ENCODE measurements at places on chromosomes 13 and 19.

DNA sequence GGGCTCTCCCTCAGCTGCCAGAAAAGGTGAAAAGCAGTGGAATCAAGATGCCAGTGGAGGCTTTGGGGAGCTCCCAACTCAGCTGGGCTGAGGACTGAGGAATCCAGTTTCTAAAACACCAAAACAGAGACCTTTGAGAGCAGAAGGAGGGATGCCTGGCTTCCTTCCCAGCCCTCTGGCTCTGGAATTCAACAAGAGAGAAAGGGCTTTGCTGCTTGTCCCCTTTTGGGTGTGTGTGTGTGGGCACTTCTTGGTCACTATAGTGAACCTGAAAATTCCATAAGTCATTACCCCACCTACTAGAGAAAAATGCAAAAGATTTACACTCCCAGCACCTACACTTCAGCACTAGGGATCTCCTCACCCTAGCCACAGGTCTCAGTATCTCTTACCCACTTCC, 30.3 kb upstream of the CYP2B6 start:
- no peak for DNase-seq

DNA sequence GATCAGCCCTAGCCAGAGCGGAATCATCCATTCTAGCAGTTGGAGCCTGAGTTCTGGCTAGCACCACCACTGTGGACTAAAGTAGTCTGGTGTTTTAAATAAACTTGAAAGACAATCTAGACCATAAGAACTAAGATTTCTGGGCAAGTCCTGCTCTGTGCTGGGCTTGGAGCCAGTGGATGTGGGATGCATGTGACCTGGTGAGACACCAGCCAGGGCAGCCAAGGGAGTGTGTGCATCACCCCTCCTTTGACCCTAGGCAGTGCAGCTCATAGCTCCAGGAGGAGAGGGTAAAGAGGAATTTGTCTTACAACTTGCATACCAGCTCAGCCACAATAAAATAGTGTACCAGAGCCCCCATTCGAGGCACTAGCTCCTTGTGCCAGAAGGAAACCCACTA, 21.0 kb downstream of the ITGBL1 start:
- no peak for DNase-seq

GRCh38 chr19:4390567-4391305, 9.6 kb downstream of the SH3GL1 start:
- no peak for DNase-seq

- DNase-seq, result peak; percentile 86
These were observed 41.2 kb downstream of the NFIX start for GRCh38 chr19:13036366-13036976.

GRCh38 chr19:13723206-13723605, 41.1 kb upstream of the MRI1 start:
- no peak for DNase-seq

DNA sequence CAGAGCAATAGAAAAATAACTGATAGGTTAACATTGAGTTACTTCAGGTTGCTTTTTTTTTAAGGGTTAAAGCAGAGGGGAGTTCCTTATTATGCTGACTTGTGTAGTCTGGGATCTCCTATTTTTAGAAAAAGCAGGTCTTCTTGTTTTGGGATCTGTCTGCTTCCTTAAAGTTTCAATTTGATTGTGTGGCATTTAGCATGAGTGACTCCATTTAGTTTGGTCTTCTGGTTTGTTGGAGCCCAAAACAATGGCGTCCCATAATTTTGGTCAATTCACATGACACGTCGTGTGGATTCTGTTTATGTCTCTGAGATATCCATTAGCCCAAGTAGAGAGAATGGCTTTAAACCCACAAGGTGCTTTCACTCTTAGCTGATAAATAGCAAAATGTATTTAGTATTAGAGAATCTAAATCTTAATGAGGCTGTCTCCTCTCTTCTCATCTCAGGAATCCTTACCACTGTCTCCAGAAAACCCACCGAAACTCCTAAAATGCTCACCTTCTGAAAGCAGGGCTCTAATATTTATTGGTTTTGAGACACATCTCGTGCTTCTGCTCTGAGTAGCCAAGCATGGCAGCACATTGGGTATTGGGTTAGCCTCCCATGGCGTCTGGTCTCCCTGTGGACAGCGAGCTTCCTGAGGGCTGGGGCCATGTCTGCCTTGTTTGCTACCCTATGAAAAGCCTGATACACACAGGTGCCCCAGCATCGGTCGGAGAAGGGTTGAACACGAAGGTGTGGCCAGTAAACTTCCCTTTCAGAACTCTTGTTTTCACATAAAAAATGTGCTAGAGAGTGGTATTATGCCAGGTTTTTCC, 67.2 kb upstream of the GPR183 start:
- DNase-seq, result no peak

DNA sequence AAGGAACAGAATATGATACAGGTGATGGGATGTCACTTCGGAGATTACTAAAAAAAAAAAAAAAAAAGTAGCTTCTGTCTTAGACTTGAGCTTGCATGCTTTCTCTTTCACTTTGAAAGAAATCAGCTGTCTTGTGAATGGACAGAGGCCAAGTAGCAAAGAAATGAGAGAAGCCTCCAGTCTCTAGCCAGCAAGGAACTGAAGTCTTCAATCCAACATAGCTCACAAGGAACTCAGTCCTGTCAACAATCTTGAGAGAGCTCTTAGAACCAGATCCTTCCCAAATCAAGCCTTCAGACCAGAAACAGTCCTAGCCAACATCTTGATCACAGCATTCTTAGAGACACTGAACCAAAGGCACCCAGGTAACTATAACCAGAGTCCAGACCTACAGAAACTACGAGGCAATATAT, 7.7 kb downstream of the N4BP2L2 start:
- no peak for DNase-seq

- no peak for DNase-seq
These were observed 324 bp upstream of the FBXO17 start for GRCh38 chr19:38975861-38976271.

DNA sequence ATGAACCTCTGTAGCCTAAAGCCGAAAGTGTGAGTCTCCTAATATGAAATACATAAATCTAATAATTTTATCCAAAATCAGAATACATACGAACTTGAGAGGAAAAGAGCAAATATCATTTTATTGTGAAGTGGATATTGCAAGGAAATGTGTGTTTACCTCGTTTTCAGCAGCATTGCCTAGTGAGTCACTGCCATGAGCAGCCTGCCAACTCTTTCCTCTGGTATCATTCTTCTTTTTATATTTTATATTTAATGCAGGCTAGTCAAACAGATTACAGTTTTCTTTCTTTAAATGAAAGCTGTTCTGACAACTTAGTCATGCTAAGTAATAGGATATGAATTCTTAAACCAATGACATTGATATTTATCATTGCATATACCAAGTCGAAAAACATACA, 44.2 kb downstream of the EDNRB start:
- DNase-seq, result no peak

GRCh38 chr19:39846678-39847486, 703 bp upstream of the FBL start:
- no peak for DNase-seq

GRCh38 chr13:28859717-28860116, 39.6 kb downstream of the MTUS2 start:
- DNase-seq, result no peak

DNA sequence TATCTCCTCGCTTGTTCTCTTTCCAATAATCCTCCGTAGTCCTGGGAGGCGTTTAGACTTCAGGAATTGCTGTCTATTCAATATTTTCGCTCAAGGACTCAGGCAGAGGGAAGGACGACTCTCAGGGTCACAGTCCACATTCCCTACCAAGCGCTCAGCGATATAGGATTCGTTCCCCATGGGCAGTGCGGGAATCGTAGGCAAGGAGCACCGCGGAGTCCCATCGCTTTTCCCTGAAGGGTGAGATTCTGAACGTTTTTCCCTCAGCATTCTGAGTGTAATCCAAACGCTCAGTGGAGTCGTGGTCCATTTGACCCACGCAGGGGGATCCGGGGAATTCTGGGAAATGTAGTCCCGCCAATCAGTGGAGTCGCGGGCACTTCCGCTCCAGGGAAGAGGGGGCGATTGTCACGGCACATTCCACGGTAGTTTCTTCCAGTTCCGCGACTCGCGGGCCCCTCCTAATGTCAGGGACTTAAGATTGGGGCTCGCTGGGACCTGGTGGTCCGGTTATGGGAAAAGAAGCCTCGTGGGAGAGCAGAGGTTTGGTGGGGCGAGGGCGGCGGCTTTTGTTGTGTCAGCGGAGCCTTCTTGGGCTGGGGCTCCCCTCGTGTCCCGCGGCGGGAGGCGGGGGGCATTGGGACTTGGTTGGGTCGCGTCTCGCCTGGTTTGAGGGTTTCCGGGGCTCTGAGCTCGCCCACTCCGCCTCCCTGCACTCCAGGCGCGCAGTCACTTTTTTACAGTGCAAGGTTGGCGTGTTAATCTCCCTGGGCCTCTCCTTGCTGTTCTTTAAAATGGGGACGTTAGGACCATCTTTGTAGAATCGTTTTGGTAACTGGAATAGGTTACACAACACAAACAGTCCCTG, at the start of gene ZNF234:
Gene ZNF234 (plus strand): TSS at position 364 of the 868 bp plus-strand sequence. CDS start 3,079 bp downstream, outside the sequence.
- DNase-seq, result peak; percentile 76

- no peak for DNase-seq
These were observed 2.0 kb upstream of the GATAD2A start for GRCh38 chr19:19403373-19403901.

- DNase-seq, result no peak
These were observed 18.3 kb downstream of the GPC6 start for GRCh38 chr13:93244918-93245280.

- peak; percentile 77 for DNase-seq
These were observed 391.0 kb downstream of the FGF9 start for GRCh38 chr13:22061806-22062391.

GRCh38 chr19:4174895-4175668, 7.3 kb downstream of the SIRT6 start:
- DNase-seq, result no peak

DNA sequence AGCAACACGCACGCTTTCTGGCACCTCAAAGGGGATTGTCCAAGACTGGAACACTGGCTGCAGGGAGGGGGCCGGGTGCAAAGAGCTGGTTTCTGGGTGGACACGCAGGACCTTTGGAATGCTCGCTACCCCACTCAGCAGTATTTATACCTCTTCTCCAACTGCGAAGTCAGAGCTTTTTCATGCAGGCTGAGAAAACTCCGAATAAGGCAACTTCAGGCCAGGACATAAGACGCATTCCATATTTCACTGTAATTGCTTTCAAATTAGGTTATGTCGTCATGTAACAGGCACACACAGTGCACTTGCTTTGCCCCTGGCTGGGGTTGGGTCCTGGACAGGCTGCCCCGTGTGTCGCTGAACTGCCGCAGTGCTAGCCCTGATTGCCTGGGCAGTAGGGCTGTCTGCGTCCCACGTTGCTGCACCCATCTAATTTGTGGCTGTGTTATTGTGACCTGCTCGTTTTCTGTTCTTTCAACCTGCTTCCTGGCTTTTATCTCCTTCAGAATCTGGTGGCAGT, 44.5 kb downstream of the ACTN4 start:
- DNase-seq, result no peak

GRCh38 chr19:22608441-22608840, 25.7 kb upstream of the ZNF492 start:
- DNase-seq, result no peak

DNA sequence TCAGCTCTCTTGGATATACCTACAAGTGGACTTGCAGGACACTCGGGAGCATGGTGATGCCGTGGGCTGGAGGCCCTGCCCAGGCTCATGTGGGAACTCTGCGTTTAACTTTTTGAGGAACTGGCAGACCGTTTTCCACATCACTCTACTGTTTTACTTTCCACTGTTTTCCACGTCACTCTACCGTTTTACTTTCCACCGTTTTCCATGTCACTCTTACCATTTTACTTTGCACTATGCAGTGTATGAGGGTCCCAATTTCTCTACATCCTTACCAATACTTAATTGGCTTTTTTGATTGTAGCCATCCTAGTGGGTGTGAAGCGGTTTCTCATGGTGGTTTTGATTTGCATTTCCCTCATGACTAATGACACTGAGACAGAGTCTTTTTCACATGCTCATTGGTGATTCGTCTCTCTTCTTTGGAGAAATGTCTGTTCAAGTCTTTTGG, 40.5 kb downstream of the GATAD2A start:
- no peak for DNase-seq

- DNase-seq, result no peak
These were observed 572.5 kb upstream of the SLC10A2 start for GRCh38 chr13:103638706-103639105.

- no peak for DNase-seq
These were observed 18.0 kb downstream of the MPND start for GRCh38 chr19:4361152-4362046.

DNA sequence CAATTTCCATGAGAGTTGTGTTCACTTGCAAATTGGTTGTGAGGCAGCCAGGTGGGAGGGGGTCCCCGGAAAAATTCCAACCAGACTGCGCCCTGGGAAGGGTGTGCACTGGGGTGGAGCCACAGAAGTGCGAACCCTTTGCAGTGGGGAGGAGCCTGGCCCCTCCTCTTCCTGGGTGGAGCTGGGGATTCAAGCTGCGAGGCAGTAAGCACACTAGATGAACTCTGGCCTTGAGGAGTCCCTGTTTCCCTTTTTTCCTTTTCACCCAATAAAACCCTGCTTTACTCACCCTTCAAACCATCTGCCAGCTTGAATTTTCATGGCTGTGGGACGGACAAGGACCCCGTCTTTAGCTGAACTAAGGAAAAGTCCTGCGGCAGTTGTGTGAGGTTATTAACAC, 31.0 kb upstream of the MBNL2 start:
- no peak for DNase-seq

DNA sequence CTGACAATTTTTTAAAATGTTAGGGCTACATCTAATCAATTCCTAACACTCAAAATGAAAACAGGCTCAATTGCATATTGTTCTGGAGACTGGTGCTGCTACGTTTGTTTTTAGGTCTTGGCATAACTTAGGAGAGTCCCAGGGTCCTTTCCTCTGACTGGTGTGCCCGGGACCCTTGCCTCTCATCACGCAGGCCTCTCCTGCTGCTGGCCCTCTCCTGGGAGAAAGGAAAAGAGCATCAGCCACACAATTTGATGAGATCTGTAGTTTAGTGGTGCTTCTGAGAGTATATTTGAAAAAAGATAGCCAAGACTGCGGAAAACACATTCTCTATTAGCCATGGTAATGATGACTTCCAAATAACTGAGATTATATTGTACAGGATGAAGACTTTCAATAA, 380.0 kb downstream of the KLF12 start:
- DNase-seq, result no peak

GRCh38 chr13:52899206-52899605, 50.8 kb upstream of the PCDH8 start:
- DNase-seq, result no peak

DNA sequence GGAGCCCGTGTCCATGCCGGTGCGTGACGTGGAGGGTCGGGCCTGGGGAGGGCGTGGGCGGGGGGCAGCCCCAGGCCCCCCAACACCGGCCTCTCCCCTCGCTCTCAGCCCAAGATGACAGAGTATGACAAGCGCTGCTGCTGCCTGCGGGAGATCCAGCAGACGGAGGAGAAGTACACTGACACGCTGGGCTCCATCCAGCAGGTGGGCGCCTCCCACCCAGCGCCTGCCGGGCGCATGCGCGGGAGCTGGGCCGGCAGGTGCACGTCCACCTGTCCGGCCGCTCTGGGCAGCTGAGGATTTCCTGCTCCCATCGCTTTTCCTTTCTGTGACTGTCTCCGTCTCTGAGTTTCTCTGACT, 49.8 kb downstream of the VAV1 start:
- DNase-seq, result no peak

All from NCI-H2081 (cell line).